Colonic mucosa (tissue), 4 donors: ENCODE measurements at places on chromosomes 2 and 18.

- no peak for DNase-seq
Measured at GRCh38 chr2:42435628-42436027, 58.2 kb downstream of the KCNG3 start.

GRCh38 chr2:28401948-28402550, 9.4 kb downstream of the FOSL2 start:
- DNase-seq = no peak

DNA sequence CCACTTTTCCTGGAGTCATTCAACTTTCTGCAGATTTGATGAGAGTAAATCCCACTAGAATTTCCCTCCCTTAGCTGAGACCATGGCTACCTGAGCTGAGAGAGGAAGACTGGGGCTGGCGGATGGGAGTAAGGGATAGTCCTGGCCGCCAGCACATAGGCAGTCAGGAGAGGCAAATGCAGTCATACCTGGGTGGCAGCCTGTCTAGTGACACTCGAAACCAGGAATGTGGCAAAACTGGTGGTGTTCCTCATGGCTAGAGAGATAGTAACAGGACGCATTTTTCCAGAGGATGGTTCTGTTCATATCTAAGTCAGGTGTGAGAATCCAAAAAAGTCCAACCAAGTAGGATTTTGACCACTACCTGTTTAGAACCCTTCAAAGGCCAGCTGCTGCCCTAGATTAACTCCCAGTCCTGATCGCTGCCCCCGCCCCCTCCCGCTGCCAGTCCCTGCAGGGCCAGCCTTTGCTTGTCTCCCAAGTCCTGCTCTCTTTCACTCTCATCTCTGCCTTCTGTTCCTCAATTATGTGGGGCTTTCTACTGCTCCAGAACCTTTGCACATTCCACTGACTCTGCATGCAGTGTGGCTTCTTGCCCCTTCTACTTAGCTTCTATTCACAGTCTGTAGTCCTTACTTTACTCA, 17.4 kb upstream of the SCG2 start:
- no peak for DNase-seq

DNA sequence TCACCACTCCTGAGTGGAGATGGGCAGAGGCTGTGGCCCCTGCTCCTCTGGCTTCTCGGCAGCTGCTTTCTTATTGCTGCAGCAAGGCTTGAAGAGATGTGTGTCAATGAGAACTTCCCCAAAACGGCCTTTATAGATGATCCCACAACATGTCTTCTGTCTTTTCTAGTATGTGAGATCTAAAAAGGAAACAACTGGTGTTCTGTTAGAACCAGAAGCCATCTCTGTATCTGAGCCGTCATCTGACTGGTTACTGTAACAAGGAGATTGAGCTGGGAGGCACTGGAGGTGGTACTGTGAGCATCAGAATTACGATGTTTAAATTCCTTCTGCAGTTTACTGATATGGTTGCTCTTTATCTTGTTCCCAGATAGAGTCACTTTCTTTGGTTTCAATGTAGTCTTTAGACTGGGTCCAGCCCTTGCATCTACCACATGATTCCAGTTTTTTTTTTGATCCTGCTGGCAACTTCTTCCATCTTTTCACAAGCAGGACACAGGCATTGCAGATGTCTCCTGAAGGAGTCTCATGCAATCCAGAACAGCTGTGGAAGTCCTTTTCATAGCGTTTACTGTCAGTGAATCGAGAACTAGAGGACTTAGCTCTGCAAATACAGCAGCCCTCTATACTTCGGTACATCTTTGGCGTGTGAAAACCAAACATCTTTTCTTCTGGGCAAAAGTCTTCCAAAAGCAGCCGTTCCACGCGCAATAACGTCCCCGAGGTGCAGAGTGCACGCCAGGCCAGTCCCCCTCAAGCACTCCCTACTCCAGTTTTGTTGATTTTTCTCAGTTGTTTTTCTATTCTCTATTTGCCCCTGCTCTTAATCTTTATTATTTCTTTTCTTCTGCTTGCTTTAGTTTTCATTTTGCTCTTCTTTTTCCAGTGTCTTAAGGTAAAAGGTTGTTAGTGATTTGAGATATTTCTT, 29.7 kb downstream of the TAF4B start:
- DNase-seq = no peak

DNA sequence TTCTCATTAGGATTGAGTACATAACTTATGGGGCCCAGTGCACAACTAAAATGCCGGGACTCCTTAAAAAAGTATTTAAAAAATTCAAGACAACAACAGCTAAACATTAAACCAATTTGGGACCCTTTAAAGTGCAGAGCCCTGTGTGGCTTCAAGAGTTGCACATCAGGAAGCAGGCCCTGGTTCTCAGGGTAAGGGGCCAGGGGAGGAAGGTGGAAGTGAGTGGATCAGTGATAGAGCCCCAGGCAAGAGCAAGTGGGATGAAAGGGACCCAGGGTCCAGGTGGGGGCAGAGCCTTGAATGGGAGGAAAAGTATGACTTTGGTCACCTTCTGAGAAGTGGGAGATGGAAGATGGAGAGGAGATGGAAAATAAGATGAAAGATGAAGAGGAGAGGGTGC, 2.3 kb upstream of the FHOD3 start:
- DNase-seq = no peak

- no peak for DNase-seq
Measured at GRCh38 chr2:8597094-8597493, 84.8 kb upstream of the ID2 start.

DNA sequence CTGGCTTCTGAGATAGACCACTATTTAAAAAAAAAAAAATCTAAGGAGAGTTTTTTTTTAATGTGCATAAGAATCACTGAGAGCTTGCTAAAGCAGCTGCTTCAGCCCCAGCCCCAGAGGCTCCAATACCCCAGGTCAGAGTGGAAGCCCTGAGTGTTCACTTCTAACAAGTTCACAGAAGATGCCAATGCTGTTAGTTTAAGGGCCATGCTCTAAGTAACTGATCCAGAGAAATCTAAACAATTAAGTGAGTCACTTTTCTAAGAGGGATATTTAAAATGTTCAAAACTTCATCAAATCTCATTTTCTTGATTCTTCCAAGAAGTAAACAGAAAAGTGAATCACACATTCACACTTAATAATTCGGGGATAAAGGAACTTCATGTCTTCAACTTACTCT, 126.4 kb upstream of the CD226 start:
- DNase-seq = no peak

- no peak for DNase-seq
Measured at GRCh38 chr2:9149726-9150567, 56.7 kb upstream of the ASAP2 start.

DNA sequence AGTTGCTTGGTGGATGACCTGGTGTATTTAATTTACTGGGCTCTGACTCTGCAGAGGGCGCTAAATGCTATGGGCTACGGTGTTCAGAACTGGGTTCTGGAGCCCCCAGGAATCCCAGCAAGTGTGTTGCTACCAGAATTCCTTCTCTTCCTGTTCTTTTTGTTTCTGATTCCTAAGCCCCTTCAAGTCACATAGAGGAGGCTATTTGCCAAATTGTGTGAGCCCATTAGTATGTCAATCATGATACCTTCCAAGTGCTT, 358.2 kb upstream of the SPRED2 start:
- DNase-seq = no peak

DNA sequence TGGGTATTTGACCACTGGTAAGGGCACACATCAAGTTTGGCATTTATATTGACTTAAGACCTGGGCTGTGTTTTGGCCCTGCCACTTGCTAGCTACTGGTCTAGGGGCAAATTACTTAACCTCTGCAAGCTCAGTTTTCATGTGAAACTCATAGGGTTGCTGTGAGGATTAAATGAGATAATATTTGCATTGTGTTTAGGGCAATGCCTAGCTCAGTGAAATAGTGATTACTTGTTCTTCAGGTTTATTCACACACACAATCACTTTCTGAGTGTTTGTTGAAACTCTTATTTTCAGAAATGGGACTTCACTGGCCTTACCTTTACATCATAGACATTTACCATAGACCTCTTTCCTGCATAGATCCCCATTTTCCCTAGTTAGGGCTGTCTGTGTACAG, 12.3 kb downstream of the CERS6 start:
- no peak for DNase-seq

- no peak for DNase-seq
Measured at GRCh38 chr2:23445450-23445868, 60.5 kb downstream of the KLHL29 start.

- DNase-seq = no peak
Measured at GRCh38 chr2:20473128-20473527, 26.3 kb downstream of the RHOB start.

- DNase-seq = peak; percentile 76
Measured at GRCh38 chr2:55718165-55719008, 24.7 kb upstream of the PNPT1 start.

DNA sequence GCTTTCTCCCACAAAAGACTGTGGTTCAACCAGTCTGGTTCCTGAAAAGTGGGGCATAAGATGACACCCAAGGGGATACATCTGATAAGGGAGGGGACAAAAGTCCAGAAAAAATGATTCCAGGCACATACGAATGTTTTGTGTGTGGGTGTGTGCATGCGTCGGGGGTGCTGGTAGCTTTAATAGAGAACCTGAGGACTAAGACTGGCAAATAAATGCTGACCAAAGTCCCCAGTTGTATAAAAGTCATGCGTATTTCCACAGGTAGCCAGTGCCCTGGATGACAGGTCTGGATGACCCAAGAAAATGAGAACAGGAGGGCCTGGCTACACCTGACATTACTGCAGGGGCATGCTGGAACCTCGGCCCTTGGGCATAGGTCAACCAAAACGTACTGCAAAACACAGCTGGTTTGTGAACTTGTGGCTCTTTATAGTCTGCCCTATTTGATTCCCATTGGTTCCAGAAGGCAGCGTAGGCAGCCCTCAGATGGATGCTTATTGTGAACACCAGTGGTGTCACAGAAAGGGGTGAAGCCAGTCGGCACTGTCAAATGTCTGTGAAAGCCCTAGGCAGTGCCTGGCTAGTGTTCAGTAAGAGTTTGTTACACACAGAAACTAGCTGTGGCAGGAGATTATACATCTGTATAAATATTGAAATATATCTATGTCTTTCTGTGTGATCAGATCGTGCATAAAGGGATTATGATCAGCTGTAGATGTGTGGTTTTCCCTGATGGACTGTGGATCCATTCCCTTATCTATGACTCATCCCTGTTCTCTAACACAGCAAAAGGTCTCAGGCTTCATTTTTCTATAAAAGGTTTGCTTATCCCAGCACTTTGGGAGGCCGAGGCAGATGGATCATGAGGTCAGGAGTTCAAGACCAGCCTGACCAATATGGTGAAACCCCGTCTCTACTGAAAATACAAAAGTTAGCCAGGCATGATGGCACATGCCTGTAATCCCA, 58.3 kb downstream of the INSIG2 start:
- no peak for DNase-seq

- DNase-seq = no peak
Measured at GRCh38 chr2:120204022-120204405, 19.2 kb downstream of the TMEM185B start.

DNA sequence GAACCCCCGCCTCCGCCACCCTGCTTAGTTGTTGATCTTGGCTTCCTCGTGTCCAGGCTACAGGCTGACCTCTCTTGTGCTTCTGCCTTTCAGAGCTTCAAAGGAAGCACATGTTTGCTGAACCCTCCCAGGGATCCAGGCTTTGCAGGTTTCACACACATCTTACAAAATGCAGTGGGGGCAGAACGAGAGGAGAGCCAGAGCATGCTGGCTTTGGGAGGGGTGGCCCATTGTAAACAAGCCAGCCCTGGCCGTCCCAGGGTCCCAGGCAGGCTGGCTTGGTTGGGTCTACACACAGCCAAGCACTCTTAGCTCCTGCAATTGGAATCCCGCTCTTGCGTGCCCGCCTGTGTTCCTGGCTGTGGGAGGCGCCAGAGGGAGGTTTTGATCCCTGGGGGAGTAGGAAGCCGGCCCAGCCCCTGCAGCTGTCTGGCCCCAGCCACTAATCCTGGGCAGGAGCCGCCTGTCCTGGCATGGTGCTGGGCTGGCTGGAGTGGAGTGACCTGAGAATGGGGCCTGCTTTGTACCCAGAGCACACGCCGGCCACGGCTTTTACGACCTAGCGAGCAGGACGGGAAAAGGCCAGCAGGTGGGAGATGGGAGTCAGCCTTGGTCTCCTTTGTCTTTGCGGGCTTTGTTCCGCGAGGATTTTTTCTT, 53.9 kb downstream of the SH3BP4 start:
- peak; percentile 68 for DNase-seq

GRCh38 chr2:186443851-186444250, 42.2 kb upstream of the ZC3H15 start:
- DNase-seq = no peak
